ENCODE measurements at places on chromosomes 2 and 18.

DNA sequence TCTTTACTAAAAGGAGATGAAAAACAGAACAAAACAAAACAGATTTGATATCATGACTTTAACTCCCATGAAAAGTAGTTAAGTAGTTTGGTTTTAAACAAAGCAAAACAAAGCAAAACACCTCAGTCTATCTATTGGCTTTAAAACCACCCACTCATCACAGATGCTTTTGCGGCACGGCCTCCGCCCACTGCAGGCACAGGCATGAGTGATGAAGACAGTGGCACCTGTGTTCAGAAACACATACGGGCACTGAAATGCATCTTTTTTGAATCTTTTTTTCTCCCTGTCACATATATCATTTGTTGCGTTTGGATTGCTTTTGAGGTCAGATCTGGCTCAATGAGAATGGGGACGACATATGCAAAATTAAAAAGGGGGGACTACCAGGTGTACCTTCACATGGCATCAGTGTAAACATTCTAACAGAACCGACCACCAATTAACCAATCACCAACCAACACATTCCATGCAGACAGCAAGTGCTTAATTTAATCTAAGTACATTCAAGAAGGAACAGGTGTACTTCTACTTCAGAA is 147.4 kb upstream of the REV1 start:
- no peak for DNase-seq

DNA sequence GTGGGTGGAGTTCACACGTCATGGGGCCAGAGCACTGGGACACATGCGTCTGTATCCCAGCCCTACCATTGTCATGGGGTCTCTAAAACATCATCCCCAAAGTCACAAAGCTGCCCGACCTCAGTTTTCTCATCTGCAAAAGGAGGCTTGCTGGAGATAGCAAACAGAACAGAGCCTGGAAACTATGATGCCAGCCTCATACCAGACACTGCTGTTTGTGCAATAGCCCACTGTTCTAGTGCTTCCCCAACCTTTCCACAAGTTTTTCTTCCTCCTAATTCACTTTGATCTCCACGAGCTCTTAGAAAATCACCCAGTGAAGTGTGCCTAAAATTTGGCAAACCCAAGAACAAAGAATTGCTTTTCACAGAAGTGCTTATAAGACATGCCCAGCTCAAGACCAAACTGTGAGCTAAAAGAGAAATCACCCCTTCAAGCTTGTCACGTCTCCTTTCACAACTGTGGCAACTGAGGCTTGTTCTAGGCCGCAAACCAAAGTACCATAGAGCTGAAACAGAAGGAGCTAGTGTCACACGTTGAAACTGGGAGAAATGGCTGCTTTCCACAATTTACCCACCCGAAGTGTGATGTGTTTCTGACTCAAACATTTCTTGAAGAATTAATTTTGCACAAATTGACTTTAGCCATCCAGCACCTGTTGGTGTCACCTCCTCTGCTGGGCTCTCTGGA is 162.7 kb upstream of the ID2 start:
- DNase-seq, result no peak

DNA sequence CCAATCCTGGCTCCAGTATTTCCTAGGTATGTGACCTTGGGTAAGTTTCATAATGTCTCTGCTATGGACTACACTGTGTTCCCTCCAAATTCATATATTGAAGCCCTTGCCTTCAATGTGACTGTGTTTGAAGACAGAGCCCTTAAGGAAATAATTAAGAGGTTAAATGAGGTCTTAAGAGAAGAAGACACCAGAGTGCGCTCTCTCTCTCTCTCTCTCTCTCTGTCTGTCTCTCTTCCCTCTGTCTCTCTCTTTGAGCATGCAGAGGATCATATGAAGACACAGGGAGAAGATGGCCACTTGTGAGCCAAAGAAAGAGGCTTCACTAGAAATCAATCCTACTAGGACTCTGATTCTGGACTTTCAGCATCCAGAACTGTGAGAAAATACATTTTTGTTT is 52.2 kb downstream of the NXPH2 start:
- no peak for DNase-seq

GRCh38 chr2:232668805-232669444 is 28.2 kb upstream of the GIGYF2 start:
- DNase-seq, result peak; percentile 43

GRCh38 chr2:151999053-151999452 is 99.8 kb downstream of the CACNB4 start:
- DNase-seq, result no peak

- no peak for DNase-seq
These were observed 7.1 kb upstream of the CEP68 start for GRCh38 chr2:65049010-65049639.

GRCh38 chr18:37965572-37965970 is 400.0 kb upstream of the CELF4 start:
- DNase-seq, result no peak

- no peak for DNase-seq
These were observed 83.0 kb downstream of the ADD2 start for GRCh38 chr2:70684846-70685622.

DNA sequence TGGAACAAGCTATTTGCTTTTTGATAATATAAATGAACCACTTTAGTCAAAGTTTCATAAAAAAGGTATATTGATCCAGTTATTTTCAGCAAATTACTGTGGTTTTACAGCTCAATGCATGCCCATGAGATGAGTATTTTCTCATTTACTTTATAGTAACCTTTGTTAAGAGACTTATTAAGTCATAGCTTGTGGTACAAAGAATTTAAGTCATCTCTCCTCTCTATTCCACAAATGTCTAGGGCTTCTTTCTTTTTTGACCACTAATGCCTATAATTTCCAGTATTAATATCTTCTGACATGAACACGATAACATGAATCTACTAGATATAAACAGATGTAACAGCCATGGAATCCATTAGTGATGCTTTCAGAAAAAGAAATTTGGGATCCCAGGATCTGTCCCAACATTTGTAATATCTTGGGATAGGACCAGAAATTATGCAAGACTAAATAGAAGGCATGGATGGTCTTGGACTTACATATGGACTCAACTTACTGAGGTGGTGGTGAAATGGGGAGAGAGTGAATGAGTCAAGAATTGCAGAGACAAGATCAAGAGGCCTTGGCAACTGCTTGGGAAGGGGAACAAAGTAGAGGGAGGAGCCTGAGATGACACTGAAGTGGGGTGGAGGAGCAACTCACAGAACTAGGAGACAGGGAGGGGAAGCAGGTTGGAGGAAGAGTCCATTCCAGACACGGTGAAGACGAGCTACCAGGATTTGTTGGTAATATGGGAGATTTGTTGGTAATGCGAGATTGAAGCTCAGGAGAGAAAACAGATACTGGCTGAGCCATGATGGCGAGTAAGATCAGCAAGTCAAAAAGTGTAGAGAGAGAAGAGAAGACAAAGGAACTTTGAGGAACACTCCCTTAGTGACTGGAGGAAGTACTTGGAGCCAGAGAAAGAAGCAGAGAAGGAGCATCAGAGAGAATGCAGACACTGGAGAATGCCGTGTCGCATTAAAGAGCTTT is 42.4 kb upstream of the KDM3A start:
- DNase-seq, result no peak

GRCh38 chr2:239058766-239059165 is 210.9 kb downstream of the TWIST2 start:
- DNase-seq, result no peak
